ENCODE measurements at places on chromosomes 2 and 18.

DNA sequence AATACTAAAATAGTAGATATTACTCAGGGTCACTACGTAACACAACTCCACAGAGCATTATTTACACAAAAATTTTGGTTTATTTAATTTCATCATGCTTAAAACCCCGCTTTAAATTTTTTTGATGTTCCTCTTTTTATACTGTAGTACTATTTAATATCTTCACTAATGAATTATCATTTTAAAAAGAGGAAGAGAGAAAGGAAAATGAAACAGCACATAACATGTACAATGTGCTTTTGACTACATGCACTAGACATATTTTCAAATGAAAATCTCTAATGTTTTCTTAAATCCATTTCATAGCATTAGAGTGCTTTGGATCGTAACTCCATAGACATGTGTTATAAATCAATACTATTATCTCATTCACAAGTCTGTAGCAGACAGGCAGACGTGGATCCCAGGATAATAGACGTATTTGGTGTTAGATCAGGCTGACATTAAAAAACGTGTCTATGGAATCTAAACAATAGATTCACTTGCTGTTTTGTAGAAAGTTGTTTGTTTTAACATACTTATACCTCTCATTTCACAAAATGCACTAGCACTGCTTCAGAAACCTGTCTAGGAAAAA, 897.0 kb downstream of the CPS1 start:
- DNase-seq = no peak

GRCh38 chr2:197028230-197028629, 101.7 kb upstream of the PGAP1 start:
- no peak for DNase-seq

DNA sequence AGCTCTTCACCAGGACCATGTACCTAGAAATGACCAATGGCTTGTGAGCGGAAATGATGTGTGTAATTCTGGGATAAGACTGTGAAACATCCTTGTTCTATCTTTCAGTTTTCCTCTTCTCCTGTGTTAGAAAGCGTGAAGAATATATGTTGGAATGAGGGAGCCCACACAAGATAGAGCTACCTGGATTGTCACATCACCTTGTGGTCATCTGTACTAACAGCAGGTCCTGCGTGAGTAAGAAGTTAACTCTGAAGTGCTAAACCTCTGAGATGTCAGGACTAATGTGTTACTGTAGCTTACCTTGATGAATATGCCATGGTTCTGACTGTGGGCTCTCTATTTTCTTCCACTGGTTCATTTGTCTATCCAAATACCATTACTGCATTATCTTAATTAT, 75.6 kb downstream of the FASTKD2 start:
- no peak for DNase-seq

DNA sequence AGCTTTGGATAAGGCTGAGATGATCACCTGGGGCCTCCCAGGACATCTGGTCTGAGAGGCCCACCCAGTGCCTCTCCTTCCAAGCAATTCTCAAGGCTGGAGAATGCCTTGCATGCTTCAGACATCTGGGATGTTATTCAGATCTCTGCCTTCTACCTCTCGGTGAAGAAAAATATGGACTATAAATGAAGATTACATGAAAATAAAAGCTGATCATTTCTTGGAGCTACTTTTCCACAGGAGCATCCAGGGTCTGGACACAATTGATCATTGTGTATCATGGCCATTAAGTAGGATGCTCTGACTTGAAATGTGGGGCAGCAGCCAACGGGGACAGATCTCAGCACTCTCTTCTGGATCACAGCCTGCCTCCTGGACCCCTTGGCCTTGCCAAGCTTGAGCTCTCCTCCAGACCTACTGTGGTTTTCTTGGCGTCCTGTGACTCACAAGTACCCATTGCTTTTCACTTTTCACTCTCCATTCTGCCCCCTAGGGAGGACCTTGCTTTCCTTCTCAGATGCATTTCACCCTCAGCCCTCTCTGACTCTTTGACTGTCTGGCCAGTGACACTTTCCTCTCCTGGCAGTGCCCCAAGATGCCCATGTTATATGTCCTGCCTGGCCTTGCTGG, 203.1 kb downstream of the INSIG2 start:
- DNase-seq = no peak

- DNase-seq = no peak
Observed at GRCh38 chr2:56132138-56132537, 51.7 kb upstream of the CCDC85A start.

- no peak for DNase-seq
Observed at GRCh38 chr2:172403881-172404468, 23.4 kb upstream of the ITGA6 start.

DNA sequence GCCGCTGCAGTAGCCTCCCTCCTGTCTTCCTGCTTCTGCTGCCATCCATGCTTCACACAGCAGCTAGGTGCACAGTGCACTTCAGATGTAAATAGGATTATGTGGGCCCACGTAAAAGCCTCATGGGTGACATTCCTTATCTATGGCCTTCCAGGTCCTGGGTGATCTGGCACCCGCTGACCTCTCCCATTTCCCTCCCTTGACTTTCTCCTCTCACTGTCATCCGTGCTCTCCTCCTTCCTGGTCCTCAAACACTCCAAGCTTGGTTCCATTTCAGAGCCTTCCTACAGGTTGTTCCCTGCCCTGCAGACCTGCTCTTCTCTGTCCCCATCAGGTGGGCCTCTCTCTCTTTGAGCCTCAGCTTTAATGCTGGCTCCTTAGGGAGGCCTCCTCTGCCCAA, 4.0 kb upstream of the SMYD5 start:
- DNase-seq = no peak

- no peak for DNase-seq
Observed at GRCh38 chr2:178796079-178796677, 11.0 kb downstream of the TTN start.

GRCh38 chr18:47758000-47758399, 172.5 kb downstream of the SMAD2 start:
- no peak for DNase-seq

DNA sequence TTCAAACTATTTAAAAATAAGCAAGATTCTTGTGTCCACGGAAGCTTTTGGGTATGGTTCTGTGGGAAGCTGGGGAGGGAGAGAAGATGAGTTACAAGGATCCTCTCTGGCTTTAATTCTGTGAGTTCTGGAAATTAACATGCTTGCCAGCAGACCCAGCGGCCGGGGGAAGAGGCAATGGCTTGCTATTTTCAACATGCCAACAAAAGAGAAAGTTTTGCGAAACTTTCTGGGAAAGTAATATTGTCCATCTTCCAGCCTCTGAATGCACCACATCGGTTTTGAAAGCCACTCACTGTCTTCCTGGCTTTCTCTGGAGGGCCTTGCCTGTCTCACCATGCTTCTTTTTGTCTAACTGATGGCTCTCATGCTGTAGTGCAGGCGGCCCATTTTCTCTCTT, 85.7 kb downstream of the EN1 start:
- DNase-seq = no peak

GRCh38 chr2:207682557-207682956, 28.9 kb upstream of the CCNYL1 start:
- DNase-seq = no peak

DNA sequence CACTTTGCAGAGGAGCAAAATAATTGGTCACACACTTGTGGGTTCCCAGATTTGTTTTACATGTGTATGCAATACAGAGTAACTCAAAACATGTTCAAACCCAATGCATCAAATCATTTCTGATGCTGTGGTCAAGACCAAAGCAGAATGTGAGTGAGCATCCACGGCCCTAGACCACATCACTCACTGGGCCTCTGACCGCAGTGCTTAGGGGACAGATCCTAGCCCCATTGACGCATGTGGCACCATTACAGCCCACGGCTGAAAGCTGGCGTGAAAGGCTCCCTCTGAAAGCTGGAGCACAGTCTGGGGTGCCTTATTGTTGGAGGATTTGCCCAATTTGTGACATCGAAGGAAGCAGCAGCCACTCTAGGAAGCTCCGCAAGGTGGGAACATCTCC, 498.8 kb upstream of the TCF4 start:
- DNase-seq = no peak

DNA sequence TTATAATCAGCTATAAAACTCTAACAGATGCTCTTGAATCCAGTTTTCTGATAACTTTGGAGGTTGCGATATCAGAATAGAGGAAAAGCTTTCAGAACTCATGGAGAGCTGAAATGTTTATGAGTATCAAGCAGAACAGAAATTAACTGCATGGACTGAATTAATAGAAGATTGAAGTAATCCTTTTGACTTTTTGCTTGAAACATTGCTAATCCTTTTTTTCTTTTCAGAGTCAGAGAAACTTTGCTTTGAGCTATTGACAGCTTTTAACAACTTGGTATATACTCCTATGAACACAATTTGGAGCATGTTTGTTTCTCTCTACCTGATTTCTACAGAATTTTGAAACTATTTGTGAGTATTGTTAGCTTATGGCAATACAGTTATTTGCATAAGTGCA, 1254.8 kb downstream of the LRP1B start:
- DNase-seq = no peak

DNA sequence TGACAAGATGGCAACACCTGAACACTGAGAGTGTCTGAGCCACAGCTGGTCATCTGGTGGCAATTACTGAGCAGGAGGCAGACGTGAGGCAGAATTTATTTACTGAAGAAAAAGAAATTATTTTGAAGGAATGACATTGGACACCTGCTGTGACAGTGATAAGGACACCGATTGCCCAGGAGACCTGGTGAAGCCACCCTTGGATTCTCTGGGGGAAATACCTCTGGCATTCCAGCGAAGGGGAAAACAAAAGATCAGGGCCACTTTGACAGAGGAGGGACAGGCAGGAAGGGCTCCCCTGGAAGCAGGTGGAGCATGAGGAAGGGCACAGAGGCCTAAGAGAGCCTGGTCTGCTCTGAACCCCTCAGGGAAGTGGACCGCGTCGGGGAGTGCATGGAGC, 85.4 kb upstream of the ALPP start:
- DNase-seq = no peak

GRCh38 chr2:96832408-96832753, 11.4 kb downstream of the ANKRD23 start:
- DNase-seq = no peak

DNA sequence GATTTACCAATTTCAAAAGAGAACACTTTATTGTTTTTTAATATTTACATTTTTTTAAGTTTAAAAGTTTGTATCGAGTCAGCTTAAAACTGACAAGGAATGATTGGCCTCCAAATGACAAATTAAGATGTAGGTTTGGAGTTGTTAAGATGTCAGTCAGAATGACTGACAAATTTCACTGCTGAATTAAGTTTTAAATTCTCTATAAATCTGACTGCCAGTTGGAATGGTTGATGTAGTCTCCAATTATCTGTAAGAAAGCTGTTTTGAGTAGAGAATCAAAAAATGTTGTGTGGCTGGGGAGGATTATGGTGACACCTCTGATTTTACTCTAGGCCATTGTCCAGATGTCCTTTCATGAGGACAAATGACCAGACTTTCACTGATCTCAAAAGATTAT, 165.3 kb upstream of the CDH20 start:
- no peak for DNase-seq

- no peak for DNase-seq
Observed at GRCh38 chr2:17380003-17380402, 138.2 kb downstream of the RAD51AP2 start.

DNA sequence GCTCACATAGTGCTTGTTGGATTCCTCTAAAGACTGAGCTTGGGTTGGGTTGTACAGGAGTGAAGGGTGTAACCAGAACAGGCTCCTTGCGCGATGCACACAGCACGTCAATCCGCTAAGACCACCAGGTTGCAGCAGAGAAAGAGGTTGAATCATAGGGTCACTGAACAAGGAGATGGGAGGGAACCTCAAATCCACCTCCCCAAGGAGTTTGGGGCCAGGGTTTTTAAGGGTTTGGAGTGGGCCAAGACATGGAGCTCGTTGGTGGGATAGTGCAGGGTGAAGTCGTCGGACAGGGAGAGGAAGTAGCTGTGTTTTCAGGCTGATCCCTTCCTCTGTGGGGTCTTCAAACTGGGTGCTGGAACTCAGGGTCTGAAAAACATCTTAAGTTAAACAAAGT, 20.8 kb upstream of the MTCL1 start:
- no peak for DNase-seq

GRCh38 chr2:226079196-226079595, 679.7 kb downstream of the NYAP2 start:
- DNase-seq = no peak

DNA sequence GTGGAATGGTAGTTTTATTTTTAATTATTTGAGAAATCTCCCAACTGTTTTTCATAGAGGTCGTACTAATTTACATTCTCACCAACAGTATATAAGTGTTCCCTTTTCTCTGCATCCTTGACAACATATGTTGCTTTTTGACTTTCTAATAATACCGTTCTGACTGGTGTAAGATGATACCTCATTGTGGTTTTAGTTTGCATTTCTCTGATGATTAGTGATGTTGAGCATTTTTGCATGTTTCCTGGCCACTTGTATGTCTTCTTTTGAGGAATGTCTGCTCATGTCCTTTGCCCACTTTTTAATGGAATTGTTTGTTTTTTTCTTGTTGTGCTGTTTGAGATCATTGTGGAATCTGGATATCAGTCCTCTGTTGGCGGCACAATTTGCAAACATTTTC, 242.5 kb downstream of the ZNF521 start:
- no peak for DNase-seq

DNA sequence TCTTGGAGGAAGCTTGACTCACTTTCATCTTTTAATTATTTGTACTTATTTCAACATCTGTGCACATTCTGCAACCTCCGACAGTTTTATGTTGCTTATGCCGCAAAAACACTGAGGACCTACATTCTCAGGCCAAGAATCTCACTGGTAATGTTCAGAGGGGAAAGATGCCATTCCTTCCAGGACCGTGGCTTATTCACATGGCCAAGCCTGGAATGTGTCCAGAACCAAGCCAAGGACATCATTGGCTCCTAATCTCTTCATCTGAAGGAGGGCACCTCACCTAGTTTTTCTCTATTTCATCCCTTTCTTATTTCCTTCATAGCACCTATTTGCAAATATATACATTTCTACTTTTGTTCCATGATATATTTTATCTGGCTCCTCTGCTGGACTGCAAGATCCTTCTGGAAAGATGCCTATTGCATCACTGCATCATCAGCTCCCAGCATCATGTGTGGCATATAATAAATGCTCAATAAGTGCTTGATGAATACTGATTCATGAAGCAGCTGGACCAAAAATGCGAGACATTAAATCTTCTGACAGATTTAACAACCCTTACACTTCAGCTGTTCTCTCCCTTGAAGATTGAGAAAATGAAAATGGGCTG, 377.1 kb downstream of the TNS1 start:
- DNase-seq = no peak

DNA sequence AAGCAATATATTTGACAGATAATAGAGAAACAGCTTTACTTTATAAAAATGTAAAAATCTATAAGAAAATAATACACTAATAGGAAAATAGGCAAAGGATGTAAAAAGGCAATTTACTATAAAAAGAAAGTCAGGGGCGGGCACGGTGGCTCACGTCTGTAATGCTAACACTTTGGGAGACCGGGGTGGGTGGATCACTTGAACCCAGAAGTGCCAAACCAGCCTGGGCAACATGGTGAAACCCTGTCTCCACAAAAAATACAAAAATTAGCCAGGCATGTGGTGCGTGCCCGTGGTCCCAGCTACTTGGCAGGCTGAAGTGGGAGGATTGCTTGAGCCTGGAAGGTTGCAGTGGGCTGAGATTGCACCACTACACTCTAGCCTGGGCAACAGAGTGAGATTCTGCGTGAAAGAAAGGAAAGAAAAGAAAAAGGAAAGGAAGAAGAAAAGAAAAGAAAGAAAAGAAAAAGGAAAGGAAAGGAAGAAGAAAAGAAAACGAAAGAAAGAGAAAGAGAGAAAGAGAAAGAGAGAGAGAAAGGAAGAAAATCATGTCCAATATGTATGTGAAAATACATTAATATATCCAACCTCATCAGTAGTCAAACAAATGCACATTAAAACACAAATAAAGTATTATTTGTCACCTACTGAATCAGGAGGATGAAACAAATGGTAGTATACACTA, 65.1 kb downstream of the ADD2 start:
- no peak for DNase-seq

GRCh38 chr2:12048550-12048949, 302.1 kb downstream of the LPIN1 start:
- DNase-seq = no peak
